Left ventricle myocardium superior (tissue), 1 donor: ENCODE measurements at places on chromosomes 12 and 14.

DNA sequence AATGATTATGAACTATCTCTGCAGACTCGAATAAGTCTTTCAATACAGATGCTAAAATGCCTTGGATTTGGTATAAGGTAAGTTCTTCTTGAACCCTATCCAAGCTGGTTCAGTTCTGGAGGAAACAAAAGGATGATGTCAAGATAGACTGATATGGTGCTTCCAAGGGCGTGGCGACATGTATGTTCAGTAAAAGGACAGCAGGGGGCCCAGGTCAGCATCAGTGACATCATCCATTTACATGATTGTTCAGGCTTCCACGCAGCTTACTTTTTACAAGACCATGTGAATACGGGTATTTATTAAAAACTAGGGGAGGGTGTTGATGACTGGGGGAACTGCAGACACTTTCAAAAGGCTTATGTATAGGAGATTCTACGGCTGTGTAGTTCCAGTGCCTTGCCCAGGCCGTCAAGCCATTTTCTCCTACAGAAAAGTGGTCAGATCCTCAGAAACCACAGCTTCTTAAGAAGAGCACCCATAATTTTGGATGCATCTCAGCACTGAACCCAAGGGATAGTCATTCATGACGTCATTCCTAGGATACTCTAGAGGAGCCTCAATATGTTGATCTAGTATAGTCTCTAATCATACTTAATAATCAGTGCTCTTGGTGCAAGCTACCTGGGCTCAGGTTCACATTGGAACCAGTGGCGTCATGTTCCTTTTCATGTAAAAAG is 527.7 kb downstream of the FUT8 start:
- DNase-seq = no peak

- DNase-seq = peak; percentile 45
These were observed 24.5 kb downstream of the JDP2 start for GRCh38 chr14:75452324-75452723.

DNA sequence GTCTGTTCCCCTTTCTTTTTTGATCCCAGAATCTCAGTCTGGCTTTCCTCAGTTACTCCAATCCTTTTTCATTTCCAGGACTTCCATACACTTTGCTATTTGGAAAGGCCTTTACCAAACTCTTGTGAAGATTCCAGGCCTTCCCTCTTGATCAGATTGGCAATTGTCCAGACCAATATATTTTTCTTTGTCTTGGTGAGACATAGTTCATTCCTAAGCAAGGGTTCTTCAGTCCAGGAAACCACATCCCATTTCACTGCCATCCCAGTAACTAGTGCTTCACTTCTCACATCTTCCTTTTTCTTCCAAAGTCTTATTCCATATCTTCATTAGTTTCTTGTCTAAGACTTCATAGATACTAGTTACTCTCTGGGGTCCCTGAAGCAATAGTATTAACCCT is 2.1 kb upstream of the PTPRQ start:
- DNase-seq = no peak

DNA sequence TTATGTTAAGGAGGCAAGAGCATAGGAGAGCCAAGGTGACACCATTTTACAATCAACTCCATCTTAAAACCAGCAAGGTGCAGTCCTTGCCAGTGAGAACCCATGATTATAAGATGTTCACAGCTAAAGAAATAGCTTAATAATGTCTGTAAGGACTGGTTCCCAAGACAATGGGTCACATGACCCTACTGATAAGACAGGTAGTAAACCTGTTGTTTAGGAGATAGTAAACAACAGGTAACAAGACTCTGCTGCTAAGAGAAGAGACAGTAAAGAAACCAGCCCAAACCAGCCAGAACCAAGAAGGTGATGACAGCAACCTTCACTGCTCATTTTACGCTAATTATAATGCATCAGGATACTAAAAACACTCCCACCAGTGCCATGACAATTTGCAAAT is 23.2 kb upstream of the BCAT1 start:
- no peak for DNase-seq

DNA sequence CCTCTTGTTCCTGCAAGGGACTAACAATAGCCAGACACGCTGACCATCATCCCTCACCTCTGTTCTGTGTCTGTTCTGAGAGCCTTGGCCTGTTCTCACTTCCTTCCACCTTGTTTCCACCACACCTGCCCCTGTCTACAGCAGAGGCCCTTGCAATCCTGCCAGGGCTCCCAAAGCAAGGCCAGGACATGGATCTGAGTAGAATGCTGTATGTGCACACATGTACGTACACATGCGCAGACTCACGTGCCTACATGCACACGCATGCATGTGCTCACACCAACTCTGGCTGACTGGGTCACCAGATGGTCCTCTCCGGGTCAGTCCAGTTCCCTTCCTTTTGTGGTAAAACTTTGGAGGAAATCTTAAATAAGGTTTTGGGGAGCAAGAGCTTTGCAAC is 133.0 kb upstream of the C14orf180 start:
- no peak for DNase-seq

DNA sequence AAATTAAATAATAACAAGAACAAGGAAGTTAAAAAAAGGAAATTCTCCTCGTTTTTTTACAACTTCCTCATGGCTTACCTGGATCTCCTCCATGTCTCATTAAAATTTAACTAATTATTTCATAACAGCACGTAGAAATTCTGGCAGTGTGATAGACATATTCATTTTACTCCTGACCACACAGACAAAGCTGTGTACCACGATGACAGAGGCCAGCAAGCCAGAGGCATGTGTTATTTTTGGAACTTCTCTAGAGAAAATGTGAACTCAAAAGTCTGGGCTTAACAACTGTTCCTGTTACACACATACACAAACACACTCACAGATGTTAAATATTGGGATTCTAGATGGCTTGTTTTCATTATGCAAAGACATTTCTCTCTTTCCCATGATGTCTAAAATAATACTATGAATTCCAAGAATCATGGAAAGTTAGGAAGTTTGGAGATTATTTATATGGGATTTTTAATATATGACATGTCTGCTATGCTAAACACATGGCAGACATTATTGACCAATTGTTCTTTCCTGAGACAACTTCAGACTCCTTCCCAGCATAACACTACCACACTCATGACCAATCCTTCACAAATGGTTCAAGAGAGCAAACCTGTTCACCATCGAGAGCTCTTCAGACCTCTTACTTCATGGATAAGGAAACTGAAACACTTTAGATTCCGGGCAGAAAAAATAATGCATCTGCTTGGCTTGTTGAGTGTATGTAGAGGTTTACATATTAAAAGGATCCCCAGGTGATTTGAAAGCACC is 158.7 kb downstream of the DACT1 start:
- no peak for DNase-seq

DNA sequence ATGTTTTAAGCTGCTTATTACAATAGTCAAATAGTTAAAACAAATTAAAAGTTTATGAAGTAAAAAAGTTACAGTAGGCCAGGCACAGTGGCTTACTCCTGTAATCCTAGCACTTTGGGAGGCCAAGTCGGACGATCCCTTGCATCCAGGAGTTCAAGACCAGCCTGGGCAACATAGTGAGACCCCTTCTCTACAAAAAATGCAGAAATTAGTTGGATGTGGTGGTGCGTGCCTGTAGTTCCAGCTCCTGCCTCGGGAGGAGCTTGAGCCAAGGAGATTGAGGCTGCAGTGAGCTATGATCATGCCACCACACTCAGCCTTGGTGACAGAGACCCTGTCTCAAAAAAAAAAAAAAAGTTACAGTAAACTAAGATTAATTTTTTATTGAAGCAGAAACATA is 142.6 kb downstream of the MIPOL1 start:
- DNase-seq = no peak

GRCh38 chr12:42255221-42255865 is 17.3 kb upstream of the YAF2 start:
- no peak for DNase-seq

GRCh38 chr14:59317346-59317745 is 128.9 kb downstream of the DAAM1 start:
- DNase-seq = no peak

DNA sequence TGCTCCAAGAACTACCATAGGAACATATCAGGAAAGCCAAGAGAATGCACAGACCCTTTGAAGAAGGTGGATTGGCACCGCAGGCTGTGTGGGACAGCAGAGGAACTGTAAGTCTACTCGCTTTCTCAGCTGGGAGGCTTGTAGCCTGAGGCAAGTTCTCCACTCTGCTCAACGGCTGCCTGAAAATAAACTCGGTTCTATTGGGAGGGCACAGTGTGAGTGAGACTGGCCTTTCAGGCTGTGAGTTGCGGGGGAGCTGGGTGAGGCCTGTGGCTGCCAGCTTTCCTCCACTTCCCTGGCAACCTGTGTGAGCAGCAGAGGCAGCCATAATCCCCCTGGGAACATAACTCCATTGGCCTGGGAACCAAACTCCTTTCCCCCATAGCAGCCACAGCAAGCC is 132.1 kb downstream of the ANKS1B start:
- no peak for DNase-seq

GRCh38 chr12:64171715-64172114 is 50.4 kb downstream of the KICS2 start:
- no peak for DNase-seq

DNA sequence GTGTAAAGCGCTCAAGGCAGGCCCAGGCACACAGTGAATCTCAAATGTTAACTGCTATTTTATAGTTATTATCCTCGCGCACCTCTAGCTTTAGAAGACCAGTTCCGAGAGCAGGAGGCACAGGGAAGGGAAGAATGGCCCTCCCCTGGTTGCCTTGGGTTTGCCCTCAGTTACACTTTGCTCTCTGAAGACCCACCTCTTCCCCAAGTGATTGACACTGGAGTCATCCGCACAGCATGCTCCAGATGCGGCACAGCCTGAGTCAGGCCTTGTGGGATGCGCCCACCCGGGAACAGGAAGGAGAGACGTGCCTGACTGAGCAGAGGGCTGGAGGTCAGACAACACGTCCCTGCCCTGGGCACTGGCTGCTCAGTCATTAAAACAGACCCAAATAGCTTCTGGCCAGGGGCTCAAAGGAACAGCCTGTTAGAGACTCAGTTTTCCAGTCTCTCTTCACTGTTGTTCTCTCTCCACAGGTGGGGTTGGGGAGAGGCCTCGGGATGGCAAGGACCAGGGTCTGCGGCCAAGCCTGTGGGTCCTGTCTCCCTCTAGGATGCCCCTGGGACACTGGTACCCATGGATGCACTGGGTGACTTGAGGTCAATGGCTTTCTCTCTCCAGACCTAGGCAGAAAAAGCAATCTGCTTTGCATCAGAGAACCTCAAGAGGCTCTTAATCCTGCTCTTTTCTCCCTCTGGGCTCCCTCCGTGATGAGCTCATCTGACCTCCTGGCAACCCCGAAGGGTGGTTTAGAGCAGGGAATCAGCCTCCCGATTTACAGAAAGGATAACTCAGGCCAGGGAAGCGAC is 13.6 kb upstream of the MLXIP start:
- peak; percentile 63 for DNase-seq

DNA sequence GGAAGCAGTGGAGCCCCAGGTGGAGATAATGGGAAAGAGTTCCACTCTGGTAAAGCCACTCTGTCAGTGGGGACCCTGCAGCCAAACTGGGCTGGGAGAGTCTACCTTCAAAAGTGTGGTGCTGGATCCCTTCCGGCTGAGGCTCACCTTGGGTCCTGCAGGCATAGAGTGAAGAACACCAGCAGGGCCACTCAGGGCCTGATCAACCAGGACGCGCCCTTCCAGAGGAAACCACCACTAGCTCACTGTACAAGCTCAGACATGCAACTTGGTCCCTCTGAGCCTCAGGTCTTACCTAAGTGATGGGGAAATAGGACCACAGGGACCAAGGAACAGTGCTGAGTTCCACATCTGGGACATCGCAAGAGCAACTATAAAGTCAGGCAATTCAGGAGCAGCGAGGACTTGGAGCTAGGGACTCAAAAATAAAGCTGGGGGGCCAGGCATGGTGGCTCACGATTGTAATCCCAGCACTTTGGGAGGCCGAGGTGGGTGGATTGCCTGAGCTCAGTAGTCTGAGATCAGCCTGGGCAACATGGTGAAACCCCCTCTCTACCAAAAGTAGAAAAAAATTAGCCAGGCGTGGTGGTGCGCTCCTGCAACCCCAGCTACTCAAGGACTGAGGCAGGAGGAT is 5.9 kb upstream of the PRPH start:
- no peak for DNase-seq

- DNase-seq = no peak
These were observed 43.8 kb upstream of the BMP4 start for GRCh38 chr14:54000341-54000811.
